IPS DF 6.9 (cell line): ENCODE measurements at places on chromosomes 11 and 22.

DNA sequence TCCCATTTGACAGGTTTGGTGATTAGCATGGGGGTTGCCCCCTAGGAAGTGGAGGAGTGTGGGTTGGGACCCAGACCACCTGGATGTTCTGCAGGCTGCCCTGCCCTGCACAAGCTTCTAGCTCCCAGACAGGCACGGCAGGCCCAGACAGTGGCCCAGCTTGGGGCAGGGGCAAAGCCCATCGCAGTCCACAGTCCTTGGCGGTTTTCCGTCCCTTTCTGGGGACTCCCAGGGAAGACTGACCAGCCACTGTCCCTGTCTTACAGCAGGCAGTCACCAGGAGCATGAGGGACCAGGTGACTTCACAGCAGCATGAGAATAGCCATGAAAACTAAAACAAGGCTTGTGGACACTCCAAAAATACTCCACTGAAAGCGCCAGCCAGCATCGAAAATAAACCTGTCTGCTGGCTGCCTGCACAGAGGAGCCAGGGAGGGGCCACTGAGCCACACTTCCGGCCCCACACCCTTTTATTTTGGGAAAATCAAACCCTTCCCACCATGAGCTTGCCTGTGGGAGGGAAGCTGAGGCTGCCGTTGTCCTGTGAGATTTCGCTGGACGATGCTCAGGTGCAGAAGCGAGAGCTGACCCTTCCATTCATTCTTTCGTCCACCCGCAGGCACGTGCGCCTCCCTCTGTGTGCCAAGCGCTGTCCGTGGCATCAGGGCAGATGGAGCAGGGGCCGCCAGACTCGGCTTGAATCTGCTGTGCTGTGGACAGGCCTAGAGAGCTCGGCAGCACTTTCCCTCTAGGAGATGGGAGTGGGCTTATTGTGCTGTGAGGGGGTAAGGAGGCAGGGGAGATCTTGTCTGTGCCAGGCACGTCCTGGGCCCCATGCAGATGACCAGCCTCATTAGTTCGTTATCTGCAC, 28.0 kb downstream of the FADD start:
- H3K27me3 ChIP-seq: no peaks in the 10 kb centered on the region
- H3K4me3 ChIP-seq: no peak overlapping the region

GRCh38 chr11:129945373-129945772, 50.0 kb upstream of the NFRKB start:
- H3K4me1 ChIP-seq: no peaks in the 10 kb centered on the region
- H3K27me3 ChIP-seq: no peaks in the 10 kb centered on the region
- no peak overlapping the region for H3K27ac ChIP-seq
- DNase-seq: no peak
- H3K4me3 ChIP-seq: no peak overlapping the region
- peaks cover 3% of the 10 kb centered on the region; the same call in 1 of the 2 replicates for H3K36me3 ChIP-seq

DNA sequence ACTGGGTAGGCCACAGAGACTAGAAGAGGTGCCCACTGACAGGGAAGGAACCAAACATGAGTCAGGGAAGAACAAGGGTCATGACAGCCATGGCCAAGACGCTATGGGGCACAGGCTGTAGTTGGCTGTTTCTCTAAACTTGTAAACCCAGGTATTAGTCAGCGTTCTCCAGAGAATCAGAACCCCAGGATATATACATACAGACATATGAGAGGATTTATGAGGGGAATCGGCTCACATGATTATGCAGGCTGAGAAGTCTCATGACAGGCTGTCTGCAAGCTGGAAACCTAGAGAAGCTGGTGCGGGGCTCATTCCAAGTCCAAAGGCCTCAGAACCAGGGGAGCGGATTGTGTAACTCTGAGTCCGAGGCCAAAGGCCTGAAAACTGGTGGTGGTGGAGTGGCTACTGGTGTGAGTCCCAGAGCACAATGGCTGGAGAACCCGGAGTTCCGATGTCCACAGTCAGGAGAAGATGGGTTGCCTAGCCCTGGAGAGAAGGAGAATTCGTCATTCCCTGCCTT, 29.7 kb upstream of the CD81 start:
- DNase-seq: no peak
- H3K27me3 ChIP-seq: no peaks in the 10 kb centered on the region
- H3K4me3 ChIP-seq: no peak overlapping the region
- no peaks in the 10 kb centered on the region for H3K4me1 ChIP-seq

GRCh38 chr11:61037441-61038093, 64.7 kb upstream of the CD5 start:
- no peaks in the 10 kb centered on the region for H3K27me3 ChIP-seq
- no peak overlapping the region for H3K4me3 ChIP-seq
- no peak overlapping the region for H3K27ac ChIP-seq
- no peak for DNase-seq

- H3K36me3 ChIP-seq: peaks cover 8% of the 10 kb centered on the region; the same call in 1 of the 2 replicates
- peaks cover under 1% of the 10 kb centered on the region for H3K4me1 ChIP-seq
- H3K27ac ChIP-seq: no peak overlapping the region
Measured at GRCh38 chr11:71238941-71239340, 13.4 kb downstream of the SHANK2 start.

- H3K36me3 ChIP-seq: no peaks in the 10 kb centered on the region
- no peak overlapping the region for H3K4me3 ChIP-seq
- H3K27me3 ChIP-seq: no peaks in the 10 kb centered on the region
- no peak overlapping the region for H3K27ac ChIP-seq
- 0 out of 2 replicates have a peak, but pooled peaks cover 2% of the 10 kb centered on the region for H3K4me1 ChIP-seq
Measured at GRCh38 chr11:91869686-91870085, 354.9 kb upstream of the FAT3 start.

- H3K36me3 ChIP-seq: no peaks in the 10 kb centered on the region
- H3K27me3 ChIP-seq: no peaks in the 10 kb centered on the region
- H3K4me1 ChIP-seq: no peaks in the 10 kb centered on the region
- no peak overlapping the region for H3K27ac ChIP-seq
Measured at GRCh38 chr11:128422576-128423370, 164.6 kb downstream of the ETS1 start.

- no peaks in the 10 kb centered on the region for H3K36me3 ChIP-seq
- H3K4me3 ChIP-seq: peak overlapping the region; percentile 57
- no peaks in the 10 kb centered on the region for H3K4me1 ChIP-seq
Measured at GRCh38 chr11:95067841-95068219, 1.1 kb downstream of the SRSF8 start.

GRCh38 chr11:30131535-30131934, 99.3 kb upstream of the FSHB start:
- no peak overlapping the region for H3K4me3 ChIP-seq
- no peaks in the 10 kb centered on the region for H3K27me3 ChIP-seq

DNA sequence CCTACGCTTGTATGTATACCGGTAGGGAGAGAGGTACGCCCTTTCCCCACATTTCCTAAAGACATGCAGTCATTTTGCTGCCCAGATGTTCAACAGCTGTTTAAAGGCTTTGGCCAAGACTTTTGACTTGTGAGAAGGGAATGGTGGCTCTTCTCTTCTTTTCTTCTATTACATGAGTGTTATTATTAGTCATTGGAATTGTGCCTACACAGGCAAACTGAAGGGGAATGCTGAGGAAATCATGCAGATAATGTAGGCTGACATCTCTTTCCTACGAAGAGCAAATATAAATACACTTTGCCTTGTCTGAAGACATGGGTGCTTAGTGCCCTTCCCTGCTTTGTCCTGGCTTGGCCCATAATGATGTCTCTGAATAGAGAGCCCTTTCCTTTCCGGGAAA, 194.3 kb upstream of the NARS2 start:
- no peak overlapping the region for H3K4me3 ChIP-seq
- no peak overlapping the region for H3K27ac ChIP-seq
- no peaks in the 10 kb centered on the region for H3K36me3 ChIP-seq
- H3K4me1 ChIP-seq: no peaks in the 10 kb centered on the region
- DNase-seq: no peak
- H3K27me3 ChIP-seq: no peaks in the 10 kb centered on the region

DNA sequence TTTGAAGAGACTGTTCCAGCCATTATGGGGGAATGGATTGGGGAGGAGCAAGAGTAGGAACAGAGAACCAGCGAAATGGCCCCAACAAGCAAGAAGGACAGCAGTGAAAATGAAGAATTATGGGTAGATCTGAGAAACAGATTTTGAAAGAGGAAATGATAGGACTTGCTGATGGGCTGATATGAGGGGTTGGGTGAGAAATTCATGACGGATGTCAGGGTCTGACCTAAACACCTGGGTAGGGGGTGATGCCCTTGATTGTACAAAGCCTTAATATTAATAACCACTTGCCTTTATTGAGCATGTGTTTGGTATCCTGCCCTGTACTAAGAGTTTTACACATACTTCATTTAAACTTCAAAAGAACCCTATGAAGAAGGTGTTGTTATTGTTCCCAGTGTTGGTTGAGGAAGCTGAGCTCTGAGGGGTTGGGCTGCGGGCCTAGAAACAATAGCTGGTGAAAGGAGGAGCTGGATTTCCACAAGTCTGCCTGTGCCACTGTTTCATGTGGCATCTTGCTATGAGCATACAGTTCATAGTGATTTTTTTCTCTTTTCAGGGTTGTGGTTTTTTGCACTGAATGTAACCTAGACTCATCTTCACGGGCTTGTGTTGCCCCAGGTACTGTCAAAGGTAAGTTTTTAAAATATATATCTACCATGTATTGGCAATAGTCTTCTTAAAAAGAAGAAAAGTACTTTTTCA, 61.1 kb upstream of the TNRC6B start:
- H3K4me3 ChIP-seq: no peak overlapping the region
- no peaks in the 10 kb centered on the region for H3K27me3 ChIP-seq
- H3K36me3 ChIP-seq: no peaks in the 10 kb centered on the region
- H3K27ac ChIP-seq: no peak overlapping the region

DNA sequence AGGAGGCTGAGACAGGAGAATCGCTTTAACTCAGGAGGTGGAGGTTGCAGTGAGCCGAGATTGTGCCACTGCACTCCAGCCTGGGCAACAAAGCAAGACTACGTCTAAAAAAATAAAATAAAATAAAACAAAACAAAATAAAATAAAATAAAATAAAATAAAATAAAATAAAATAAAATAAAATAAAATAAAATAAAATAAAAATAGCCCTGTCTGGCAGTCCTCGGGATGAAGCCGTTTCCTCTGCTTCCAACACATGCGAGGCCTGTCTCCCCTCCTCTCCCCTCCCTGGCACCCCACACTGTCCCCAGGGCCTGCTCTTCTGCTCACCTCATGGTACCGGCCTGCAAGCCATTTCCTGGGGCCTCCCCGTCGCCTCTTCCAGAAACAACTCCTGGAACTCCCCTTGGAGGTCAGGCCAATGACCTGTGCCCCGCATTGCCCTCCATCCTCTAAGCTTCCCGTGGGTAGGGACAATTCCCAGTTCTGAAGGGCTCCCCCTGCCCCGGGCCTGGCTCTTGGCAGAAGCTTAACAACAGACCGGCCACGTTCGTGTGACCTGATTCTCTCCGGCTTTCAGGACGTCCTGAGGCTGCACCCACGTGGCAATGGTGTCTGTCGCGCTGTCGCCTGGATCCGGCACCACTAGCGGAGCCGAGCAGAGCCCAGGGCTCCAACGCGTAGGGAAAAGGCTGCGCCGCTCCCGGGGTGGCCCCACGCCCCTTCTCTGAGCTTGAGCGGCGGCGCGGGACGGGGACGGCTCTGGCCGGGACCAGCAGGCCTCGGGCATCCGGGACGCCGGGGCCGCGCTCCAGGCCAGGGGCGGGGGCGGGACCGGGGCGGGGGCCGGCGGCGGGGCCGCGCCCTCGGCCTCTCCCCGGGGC, 456 bp upstream of the PARVB start:
- peaks cover 3% of the 10 kb centered on the region; the same call in 1 of the 2 replicates for H3K4me1 ChIP-seq
- H3K4me3 ChIP-seq: peak overlapping the region; percentile 64
- H3K36me3 ChIP-seq: no peaks in the 10 kb centered on the region
- H3K27me3 ChIP-seq: no peaks in the 10 kb centered on the region
- H3K27ac ChIP-seq: no peak overlapping the region
- DNase-seq: no peak

GRCh38 chr22:24875862-24876506, 70.0 kb downstream of the SGSM1 start:
- no peak overlapping the region for H3K27ac ChIP-seq
- no peak overlapping the region for H3K4me3 ChIP-seq
- H3K36me3 ChIP-seq: no peaks in the 10 kb centered on the region
- no peaks in the 10 kb centered on the region for H3K4me1 ChIP-seq

GRCh38 chr22:49481659-49482399, 345.8 kb downstream of the BRD1 start:
- H3K4me1 ChIP-seq: no peaks in the 10 kb centered on the region
- H3K36me3 ChIP-seq: no peaks in the 10 kb centered on the region
- H3K27ac ChIP-seq: no peak overlapping the region
- no peaks in the 10 kb centered on the region; the same call in 1 of the 2 replicates for H3K27me3 ChIP-seq
- no peak overlapping the region for H3K4me3 ChIP-seq

- H3K4me3 ChIP-seq: no peak overlapping the region
- no peak overlapping the region for H3K27ac ChIP-seq
- peaks cover 6% of the 10 kb centered on the region; the same call in 1 of the 2 replicates for H3K4me1 ChIP-seq
- no peaks in the 10 kb centered on the region for H3K36me3 ChIP-seq
- 0 out of 2 replicates have a peak, but pooled peaks cover 2% of the 10 kb centered on the region for H3K27me3 ChIP-seq
Measured at GRCh38 chr11:2833716-2834502, 51.7 kb downstream of the CDKN1C start.

DNA sequence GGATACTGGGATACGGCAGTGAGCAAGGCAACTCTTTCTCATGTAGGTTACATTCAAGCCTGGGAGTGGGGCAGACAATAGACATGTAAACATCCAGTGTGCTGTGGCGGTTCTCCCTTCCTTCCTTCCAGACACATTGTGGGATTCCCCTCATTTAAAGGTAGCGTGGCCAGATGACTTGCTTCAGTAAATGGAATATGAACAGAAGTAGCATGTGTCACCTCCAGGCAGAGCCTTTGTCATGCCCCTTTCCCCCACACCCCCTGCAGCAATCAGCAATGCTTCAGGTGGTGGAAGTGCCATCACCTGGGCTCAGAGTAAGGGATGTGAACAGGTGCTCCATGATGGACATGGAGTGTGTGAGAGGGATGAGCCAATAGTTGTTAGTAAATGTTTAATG, 34.8 kb upstream of the TTC12 start:
- H3K4me3 ChIP-seq: no peak overlapping the region
- no peaks in the 10 kb centered on the region for H3K4me1 ChIP-seq
- no peaks in the 10 kb centered on the region for H3K27me3 ChIP-seq
- no peaks in the 10 kb centered on the region for H3K36me3 ChIP-seq
- no peak overlapping the region for H3K27ac ChIP-seq
- DNase-seq: no peak

DNA sequence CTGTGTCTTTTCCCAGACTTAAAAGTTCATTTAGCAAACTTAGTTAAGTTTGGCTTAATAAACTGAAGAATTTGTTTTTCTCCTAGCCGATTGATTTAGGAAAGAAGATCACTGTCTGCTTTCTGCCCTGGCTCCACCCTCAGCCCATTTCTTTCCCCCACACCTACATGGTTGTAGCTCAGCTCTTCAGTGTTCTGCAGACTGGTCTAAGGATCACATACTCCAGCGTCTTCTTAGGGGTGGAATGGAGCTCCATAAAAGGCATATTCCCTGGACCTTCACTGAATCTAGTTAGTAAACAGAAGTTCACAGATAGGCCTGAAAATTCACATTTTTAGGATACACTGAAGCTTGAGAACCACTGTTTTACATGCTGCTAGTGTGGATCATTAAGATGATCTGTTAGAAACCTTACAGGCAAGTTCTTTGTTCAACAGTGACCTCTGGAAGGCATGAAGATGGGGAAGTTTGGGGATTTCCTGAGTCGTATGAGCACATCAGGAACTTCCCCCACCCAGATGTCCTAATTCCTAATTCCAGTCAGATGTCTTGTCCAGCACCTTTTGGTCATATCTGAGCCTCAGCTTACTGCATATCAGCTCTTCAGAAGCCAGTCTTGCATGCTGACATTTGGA, 16.8 kb downstream of the PIWIL4 start:
- no peak for DNase-seq
- no peaks in the 10 kb centered on the region for H3K36me3 ChIP-seq
- no peak overlapping the region; the same call in 1 of the 2 replicates for H3K4me3 ChIP-seq
- H3K4me1 ChIP-seq: no peaks in the 10 kb centered on the region
- H3K27ac ChIP-seq: no peak overlapping the region

GRCh38 chr11:126072141-126072741, 9.6 kb upstream of the CDON start:
- no peak for DNase-seq
- H3K27me3 ChIP-seq: no peaks in the 10 kb centered on the region
- no peaks in the 10 kb centered on the region for H3K36me3 ChIP-seq
- H3K4me3 ChIP-seq: no peak overlapping the region
- H3K4me1 ChIP-seq: peaks cover 2% of the 10 kb centered on the region; the same call in 1 of the 2 replicates
